Esophagus squamous epithelium (tissue), 5 donors: ENCODE measurements at places on chromosomes 11 and 22.

DNA sequence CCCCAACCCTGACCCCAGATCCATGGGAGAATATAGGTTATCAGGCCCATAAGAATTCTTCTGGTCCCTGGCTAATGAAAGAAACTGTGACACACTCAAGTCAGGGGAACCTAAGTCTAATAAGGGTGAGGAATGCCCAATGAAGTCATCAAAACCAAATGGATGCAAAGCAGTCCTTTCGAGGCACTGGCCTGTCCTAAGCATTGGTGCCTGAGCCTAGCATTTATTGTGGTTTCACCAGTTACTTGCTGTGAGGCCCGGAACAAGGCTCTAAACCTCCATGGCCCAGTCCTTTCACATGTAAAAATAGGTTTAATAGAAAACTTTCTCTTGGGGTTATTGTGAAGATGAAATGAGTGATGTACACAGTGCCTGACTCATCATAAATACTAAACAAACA, 712.6 kb downstream of the DLG2 start:
- DNase-seq: no peak

DNA sequence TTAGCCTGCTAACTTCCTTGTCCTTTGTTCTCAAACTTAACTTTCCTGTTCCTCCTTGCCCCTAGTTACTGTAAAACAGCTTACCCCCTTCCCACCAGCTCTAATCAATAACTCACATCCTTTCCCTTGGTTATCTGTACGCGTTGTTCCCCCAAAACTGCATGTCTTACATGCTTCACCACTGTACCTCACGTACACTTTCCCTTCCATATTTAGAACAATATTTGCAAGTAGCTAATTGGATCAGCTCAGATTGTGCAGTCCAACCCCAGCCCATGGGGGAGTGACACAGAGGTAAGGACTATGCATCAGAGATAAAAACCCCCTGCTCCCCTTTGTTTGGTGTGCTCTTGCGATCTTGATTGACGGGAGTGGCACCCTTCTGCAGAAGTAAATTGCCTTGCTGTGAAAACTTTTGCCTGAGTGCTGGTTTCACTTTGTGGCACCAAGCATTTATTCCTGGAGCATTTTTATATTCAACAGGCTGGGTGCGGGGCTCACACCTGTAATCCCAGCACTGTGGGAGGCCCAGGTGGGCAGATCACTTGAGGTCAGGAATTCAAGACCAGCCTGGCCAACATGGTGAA, 30.9 kb downstream of the MIF start:
- no peak for DNase-seq

GRCh38 chr11:30565027-30565426, 21.1 kb downstream of the MPPED2 start:
- DNase-seq: no peak

DNA sequence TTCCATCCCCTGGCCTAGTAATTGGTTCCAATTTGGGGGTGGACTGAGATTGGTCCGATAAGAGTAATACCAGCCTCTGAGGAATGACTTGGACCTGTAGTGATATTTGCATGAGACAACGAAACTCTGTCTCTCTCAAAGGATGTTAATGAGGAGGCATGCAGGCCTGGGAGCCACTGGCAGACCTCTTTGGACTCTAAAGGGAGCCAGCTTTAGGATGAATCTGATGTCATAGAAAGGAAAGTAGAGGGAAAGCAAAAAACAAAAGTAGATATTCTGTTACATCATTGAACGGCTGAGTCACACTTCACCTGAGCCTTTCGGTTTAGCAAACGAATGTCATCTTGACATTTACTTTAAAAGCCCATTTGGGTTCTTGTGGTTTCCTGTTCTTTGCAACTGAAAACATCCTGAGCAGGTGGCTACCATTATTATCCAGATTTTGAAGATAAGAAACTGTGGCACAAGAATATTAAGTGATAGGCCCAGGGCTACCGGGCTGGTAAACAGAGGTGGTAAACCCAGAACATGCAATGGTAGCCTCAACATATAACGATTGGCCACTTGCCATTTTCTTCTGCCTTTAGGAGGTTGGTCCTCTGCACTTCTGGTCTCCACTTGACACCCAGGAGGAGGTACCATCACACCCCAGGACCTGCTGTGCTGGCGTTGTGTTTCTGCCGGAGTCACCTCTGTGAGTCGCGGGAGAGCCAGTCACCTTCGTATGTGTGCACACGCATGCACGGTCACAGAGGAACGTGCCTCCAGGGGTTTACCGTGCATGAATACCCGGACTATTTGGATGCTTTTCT, 42.7 kb downstream of the RTL6 start:
- no peak for DNase-seq

DNA sequence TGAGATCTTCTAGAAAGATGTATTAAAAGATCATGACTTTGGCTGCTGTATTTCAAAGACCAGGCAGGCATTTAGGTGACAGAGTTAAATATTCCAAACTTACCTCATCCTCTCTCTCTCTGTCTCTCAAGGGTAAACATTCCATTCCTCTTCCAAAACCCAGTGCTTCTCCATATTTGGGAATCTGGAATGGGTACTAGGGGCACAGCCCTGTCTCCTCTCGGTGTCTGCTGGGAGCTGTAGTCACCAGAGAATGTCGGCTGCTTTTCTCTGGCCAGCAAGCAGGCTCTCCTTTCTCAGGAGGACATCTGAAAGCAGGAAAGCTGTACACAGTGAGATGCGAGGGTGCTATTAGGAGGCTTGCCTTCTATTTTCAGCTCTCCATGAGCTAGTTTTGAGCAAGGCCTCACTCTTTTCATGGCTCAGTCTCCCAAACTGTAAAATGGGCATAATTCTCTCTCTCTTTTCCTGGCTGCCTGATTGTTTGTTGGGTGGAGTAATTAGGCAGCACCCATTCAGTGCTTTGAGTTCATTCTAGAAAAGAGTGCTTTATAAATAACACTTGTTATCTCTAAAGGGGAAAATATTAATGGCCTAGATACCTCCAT, 9.3 kb upstream of the PEX26 start:
- DNase-seq: no peak

DNA sequence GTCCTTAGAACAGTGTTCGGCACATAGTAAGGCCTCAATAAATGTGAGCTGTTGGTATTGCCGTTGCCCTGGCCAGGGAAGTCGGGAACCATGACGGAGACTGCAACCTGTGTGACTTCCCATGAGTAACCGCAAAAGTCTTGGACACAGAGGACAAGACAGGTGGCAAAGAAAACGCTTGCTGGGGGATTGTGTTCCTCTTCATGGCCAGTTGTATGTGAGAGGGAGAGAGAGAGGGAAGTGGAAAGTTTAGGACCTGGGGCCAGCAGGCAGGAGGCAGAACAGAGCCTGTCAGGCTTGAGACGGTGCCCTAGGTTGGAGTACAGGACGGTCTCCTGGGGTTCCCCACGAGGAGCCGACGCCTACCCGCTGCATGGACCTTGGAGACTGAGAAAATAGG, 90.2 kb downstream of the CEP164 start:
- no peak for DNase-seq

- no peak for DNase-seq
Observed at GRCh38 chr11:57210781-57211180, 26.3 kb downstream of the APLNR start.

DNA sequence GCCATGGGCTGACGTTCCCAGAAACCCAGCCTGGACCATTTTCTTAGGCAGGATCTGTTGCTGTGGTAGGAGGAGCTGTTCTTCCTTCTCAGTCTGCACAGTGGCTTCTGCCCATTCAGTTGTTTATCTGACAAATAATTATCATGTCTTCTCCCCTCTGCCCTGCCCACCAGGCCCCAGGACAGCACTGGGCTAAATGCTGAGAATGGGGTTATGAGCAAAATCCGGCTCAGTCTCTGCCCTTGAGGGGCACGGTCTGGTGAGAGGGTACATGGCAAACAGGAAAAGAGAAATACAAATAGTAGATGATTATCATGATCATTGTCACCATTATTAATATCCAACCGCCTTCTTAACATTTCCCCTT, 42.9 kb downstream of the C11orf96 start:
- DNase-seq: no peak

DNA sequence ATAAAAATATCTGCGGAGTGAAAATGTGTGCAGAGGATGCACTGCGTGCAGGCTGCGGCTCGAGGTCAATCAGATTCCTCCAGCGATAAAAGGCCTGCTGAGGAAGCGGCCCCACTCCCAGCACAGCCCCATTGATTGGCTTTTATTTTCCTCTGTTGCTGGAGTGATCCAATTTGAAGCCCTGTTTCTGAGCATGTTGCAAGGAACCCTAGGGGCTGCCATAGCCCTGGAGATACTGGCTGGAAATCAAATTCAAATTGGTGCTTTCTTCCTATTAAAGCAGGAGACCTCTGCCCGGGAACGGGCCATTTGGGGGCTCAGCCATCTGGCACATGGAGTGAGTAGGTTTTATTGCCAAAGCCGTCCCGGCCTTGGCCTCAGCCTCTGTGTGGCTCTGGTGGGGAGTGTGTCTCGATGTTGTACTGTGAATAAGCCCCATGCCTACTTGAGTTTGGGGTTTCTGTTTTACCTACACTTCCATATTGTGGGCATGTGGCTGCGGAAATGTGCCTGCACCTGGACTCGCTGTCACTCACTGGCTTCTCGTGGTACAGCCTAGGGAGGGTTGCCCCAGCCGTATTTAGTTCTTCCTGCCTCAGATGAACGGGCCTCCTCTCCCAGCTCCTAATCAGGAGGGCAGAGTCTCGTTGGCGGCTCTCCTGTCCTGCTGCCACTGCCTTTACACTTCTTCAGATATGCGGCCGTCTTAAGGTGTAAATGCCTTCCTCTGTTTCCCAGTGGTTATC, 25.6 kb downstream of the PARVB start:
- DNase-seq: no peak

DNA sequence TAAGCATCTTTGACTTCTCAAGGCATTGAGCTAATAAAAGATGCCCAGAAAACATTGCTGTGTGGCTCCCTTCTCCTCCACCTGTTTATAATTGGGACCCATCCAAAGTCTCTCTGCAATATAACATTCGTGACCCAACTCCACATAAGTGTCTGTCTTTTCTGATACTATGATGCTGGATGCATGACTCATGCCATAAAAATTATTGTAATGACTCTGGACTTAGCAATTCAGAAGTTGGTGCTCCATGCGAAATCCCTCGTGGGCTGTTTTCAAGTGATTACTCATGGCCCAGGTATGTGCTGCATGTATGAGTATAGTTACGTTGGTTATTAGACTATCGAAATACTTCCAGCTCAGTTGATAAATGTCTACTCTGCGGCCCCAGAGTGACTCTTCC, 11.7 kb downstream of the FJX1 start:
- DNase-seq: no peak

DNA sequence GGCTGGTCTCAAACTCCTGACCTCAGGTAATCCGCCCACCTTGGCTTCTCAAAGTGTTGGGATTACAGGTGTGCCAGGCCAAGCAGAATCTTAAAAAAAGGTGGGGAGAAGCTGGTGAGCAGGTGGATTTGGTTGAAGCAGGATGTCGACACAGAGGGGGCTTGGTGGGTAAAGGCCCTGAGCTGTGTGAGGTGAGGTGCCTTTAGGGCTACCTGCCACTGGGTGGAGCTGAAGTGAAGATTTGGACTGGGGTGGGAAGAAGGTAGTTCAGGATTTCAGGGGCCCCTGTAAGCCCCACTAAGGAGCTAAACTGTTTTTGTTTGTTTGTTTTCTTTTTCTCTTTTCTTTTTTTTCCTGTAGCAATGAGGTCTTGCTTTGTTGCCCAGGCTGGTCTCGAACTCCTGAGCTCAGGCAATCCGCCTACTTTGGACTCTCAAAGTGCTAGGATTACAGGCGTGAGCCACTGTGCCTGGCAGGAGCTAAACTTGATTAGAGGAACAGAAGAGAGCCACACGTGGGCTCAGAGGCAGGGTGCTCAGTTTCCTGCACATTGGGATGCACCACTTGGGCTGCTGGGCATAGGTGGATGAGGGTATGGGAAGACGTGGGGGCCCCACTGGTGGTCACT, 6.0 kb downstream of the P2RX6 start:
- DNase-seq: no peak
